ENCODE measurements at places on chromosomes 6 and 20.
A peak's percentile ranks its signal among the peaks of the same experiment; 100 is the strongest.

- DNase-seq: no peak
These were observed 175.0 kb downstream of the GMPR start for GRCh38 chr6:16413399-16413798.

- no peak for DNase-seq
These were observed 73.3 kb downstream of the IGF2R start for GRCh38 chr6:160042014-160042773.

GRCh38 chr6:25971187-25971821 lies 8.7 kb downstream of the TRIM38 start:
- peak; percentile 86 for DNase-seq

GRCh38 chr6:30319146-30319835 lies 7.4 kb upstream of the TRIM39 start:
- no peak for DNase-seq

DNA sequence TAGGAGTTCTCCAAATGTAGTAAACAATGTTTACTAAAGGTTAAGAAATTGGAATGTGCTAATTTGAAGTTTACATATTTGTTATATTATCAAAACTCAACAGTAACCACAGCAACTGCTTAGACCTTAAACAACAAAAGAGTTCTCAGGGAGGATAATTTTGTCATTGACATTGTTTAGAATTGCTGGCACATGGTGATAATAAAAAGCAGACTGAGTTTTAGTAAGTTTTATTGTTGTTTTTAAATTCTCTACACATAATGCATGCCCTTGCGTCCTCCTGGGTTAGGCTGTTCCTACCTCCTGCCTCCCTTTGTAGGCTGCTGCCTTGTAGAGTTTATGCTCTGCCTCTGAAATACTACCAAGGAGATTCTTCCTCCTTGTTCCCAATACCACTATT lies 28.7 kb downstream of the LAMA4 start:
- no peak for DNase-seq

GRCh38 chr6:40353197-40353966 lies 233.8 kb downstream of the LRFN2 start:
- no peak for DNase-seq

DNA sequence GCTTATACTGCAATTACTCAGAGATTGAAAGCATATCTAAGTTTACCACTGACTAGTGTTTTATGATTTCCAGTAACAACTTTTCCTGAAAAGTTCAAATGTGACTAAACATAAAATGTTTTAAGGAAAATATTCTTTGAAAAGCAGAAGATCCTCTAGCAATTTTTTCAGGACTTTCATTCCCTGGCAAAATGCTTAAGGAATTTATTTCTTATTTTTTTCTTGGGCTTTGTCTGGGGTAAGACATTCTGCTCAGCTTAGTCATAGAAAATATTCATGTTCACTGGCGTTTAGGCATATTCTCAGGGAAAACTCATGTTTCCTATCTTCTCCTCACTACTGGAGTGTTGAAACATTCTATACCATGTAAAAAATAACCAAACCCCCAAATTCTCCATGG lies 235.3 kb upstream of the CEP162 start:
- DNase-seq: peak; percentile 72
